Effector memory CD4-positive, alpha-beta T cell (primary cell): ENCODE measurements at places on chromosomes 6 and 20.

DNA sequence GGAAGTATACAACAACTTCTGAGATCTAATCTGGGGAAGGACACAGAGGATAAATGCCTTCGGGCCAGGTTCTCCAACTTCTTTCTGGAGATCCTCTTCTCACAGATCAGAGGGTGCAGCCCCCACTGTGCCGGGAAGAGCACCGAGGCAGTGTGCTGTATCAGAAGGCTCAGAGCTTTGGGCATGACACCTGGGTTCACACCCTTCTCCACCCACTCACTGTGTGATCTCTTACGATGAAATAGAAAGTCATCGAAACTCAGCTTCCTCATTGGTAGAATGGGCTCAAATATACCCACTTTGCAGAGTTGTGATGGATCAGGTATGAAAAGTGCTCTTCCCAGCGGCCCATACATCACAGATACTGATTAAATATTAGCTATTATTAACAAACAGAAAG, 347.5 kb upstream of the SOX4 start:
- no peak overlapping the region for H3K27ac ChIP-seq
- H3K27me3 ChIP-seq = no peaks in the 10 kb centered on the region
- no peak overlapping the region for H3K4me3 ChIP-seq
- DNase-seq = no peak

GRCh38 chr6:122020588-122021264, 378.7 kb upstream of the HSF2 start:
- no peaks in the 10 kb centered on the region for H3K4me1 ChIP-seq
- no peaks in the 10 kb centered on the region for H3K36me3 ChIP-seq
- DNase-seq = no peak
- H3K27ac ChIP-seq = no peak overlapping the region
- no peaks in the 10 kb centered on the region for H3K27me3 ChIP-seq
- no peak overlapping the region for H3K4me3 ChIP-seq

DNA sequence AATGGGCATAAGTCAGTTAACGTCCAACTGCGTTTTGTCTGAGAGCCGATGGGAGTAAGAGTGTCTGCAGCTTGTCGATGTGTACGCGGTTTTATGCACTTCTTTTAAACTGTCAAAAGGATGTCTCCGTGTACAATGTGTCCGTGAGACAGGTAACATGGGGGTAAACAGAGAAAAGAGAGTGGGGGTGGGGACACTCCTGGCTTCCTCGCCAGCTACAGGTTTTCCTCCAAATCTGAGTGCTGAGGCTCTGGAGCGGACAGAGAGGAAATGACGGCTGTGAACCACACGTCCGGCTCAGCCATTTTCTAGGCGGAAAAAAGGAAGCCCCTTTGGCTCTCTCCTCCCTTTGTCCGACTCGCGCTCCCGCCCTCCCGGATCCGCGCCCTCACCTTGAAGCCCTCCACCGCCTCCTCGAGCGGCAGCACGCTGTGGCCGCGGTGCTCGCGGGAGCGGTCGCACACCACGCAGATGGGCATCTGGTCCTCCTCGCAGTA, 916 bp downstream of the TRIM27 start:
- peak overlapping the region; percentile 82 for H3K4me3 ChIP-seq
- no peaks in the 10 kb centered on the region for H3K27me3 ChIP-seq
- H3K27ac ChIP-seq = peak overlapping the region; percentile 76
- peaks cover 13% of the 10 kb centered on the region for H3K4me1 ChIP-seq
- DNase-seq = no peak
- H3K36me3 ChIP-seq = peaks cover 24% of the 10 kb centered on the region

- H3K36me3 ChIP-seq = no peaks in the 10 kb centered on the region
- H3K4me3 ChIP-seq = no peak overlapping the region
- H3K27ac ChIP-seq = no peak overlapping the region
- DNase-seq = no peak
These were observed 54.0 kb upstream of the CCN2 start for GRCh38 chr6:132005178-132005577.

DNA sequence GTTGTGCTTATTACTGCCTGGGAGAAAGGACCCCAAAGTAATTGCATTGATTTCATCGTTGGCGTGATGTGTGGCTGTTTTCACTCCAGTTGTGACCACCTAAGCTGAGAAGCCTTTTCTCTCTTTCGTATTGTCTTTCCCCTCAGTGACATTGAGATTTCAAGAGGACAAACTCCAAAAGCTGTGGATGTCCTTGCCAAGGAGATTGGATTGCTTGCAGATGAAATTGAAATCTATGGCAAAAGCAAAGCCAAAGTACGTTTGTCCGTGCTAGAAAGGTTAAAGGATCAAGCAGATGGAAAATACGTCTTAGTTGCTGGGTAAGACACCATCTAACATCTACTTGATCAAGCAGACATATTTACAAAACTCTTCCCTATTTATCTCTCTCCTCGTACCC, 60.5 kb downstream of the MTHFD1L start:
- no peaks in the 10 kb centered on the region for H3K36me3 ChIP-seq
- DNase-seq = no peak
- H3K27me3 ChIP-seq = no peaks in the 10 kb centered on the region
- H3K4me1 ChIP-seq = no peaks in the 10 kb centered on the region
- no peak overlapping the region for H3K27ac ChIP-seq
- no peak overlapping the region for H3K4me3 ChIP-seq

GRCh38 chr6:18485660-18486435, 98.7 kb downstream of the RNF144B start:
- no peak overlapping the region for H3K27ac ChIP-seq
- no peaks in the 10 kb centered on the region for H3K27me3 ChIP-seq
- no peaks in the 10 kb centered on the region for H3K4me1 ChIP-seq
- no peak overlapping the region for H3K4me3 ChIP-seq

- no peaks in the 10 kb centered on the region for H3K4me1 ChIP-seq
- no peaks in the 10 kb centered on the region for H3K27me3 ChIP-seq
- H3K27ac ChIP-seq = no peak overlapping the region
- no peak for DNase-seq
These were observed 37.1 kb downstream of the EYA2 start for GRCh38 chr20:46931699-46932098.

DNA sequence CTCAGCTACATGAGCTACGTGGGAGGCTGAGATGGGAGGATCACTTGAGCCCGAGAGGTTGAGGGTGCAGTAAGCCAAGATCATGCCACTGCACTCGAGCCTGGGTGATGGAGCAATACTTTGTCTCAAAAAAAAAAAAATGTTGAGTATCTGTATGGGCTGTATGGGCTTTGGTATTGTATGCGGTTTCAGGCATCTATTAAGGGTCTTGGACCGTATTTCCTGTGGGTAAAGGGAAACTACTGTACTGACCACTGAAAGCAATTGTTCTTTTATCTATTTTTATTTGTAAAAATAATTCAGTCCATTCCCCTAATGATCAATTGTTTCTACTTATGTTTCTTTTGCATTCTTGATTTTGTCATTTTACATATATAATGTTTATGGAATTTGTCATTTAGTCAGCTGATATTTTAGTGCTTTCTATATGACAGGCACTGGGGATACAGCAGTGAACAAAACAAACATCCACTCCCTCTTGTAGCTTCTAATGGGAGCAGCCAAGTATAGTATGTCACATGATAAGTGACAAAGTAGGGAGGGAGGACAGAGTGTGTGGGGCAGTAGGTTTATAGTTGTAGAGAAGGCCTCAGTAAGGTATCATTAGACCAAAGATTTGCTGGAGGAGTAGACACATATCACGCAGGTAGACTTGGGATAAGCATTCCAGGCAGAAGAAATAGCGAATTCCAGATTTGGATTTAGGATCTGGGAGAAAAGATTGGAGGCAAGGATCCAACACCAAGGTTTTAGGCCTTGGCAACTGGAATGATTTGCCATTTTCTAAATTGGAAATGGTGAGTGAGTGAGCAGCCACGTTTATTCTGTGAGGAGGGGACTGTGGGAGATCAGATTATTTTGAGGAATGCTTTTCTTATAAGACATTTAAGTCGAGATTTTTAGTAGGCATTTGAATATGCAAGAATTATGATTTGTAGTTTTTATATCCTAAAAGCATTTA, 6.0 kb downstream of the PCMT1 start:
- no peaks in the 10 kb centered on the region for H3K27me3 ChIP-seq
- no peak for DNase-seq
- H3K4me3 ChIP-seq = no peak overlapping the region
- H3K4me1 ChIP-seq = peaks cover 8% of the 10 kb centered on the region
- peaks cover 7% of the 10 kb centered on the region for H3K36me3 ChIP-seq

DNA sequence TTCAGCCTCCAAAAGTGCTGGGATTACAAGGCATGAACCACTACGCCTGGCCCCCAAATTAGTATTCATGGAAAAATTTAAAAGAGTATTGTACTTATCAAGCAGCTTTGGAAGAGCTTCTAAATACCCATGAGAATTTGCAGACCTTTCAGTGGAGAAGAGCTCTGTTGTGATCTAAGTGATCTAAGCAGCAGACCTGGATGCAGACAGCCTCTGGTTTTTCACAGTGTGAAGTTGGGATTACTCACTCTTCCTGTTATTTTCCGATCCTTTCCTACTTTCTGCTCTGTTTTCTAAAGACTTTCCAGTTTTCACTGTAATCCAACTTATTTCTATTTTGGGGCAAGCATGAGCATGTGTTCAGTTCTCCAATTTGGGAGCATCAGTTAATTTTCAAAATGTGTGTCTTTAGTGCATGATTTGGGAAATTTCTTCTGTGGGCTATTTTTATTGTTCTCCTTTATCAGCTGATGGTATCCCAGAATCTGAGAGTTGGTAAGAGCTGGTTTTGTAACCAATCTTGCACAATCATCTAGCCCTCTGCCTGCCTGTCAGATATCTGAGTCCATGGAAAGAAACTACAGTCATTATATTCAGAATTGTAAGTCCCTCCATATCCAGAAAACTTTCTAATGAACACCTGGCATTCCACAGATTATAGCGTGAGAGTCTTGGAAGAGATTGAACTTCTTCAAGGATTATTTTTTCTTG, 207.7 kb upstream of the DTNBP1 start:
- no peaks in the 10 kb centered on the region for H3K4me1 ChIP-seq
- no peak overlapping the region for H3K4me3 ChIP-seq
- H3K27ac ChIP-seq = no peak overlapping the region
- H3K36me3 ChIP-seq = no peaks in the 10 kb centered on the region

DNA sequence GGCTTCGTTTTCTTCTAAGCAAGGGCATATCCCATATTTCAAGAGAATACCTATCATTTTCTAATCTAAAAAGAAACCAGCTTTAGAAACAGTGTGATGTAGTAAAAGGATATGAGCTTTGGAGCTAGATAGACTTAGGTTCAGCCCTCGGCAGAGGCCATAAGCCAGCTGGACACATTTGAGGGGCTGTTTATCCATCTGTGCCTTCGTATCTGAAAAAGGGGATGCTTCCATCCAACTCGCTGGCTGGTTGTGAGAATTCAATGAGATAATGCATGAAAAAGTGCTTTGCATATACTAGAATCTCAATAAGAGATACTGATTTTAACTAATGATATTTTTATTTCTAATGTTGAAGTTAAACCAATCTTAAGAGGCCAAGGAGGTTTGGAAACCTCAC, 58.0 kb downstream of the PRL start:
- no peaks in the 10 kb centered on the region for H3K36me3 ChIP-seq
- no peak overlapping the region for H3K27ac ChIP-seq
- no peak for DNase-seq
- H3K4me3 ChIP-seq = no peak overlapping the region
- no peaks in the 10 kb centered on the region for H3K4me1 ChIP-seq
- no peaks in the 10 kb centered on the region for H3K27me3 ChIP-seq

DNA sequence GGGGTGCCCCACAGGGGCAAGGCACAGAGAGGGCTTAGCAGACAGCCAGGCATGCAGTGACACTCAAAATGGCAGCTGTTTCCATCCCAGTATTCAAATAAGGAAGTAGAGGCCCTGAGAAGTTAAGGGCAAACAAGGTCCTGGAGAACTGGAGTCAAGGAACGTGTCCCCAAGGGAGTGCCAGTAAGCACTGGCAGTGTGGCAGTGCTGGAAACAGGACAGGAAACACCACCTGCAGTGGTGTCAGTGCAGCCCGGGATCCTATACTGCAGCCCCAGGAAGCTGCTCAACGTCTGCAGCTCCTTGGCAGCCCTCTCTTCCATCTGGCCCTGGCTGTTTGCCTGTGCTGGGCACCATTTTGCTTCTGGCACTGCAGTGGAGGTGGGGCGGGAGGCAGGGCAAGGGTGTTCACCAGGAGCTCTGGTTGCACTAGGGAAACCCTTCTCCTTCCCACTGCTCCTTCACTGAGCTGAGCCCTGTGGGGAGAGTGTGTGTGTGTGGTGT, 56.3 kb downstream of the EDN3 start:
- no peak overlapping the region for H3K27ac ChIP-seq
- no peaks in the 10 kb centered on the region for H3K4me1 ChIP-seq
- no peak overlapping the region for H3K4me3 ChIP-seq
- no peaks in the 10 kb centered on the region for H3K27me3 ChIP-seq
- no peaks in the 10 kb centered on the region for H3K36me3 ChIP-seq

DNA sequence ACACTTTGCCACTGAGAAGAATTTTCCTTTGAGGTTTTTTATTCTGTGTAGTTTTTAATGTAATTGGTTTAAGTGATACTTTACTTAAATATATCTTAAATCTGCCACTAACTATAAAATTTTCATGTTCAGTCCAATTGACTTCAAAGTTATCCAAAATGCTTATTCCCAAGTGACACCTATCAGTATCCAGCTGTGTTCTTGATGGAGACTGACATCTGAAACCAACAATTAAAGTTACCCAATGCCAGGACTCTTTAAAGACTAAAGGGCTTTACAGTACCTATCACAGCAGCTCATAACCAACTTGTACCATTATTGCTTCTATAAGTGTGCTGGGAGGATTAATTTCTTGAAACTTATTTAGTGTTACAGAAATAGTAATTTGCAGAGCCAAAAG, 13.8 kb upstream of the EYA4 start:
- no peak overlapping the region for H3K4me3 ChIP-seq
- DNase-seq = no peak
- H3K36me3 ChIP-seq = no peaks in the 10 kb centered on the region
- no peaks in the 10 kb centered on the region for H3K27me3 ChIP-seq

DNA sequence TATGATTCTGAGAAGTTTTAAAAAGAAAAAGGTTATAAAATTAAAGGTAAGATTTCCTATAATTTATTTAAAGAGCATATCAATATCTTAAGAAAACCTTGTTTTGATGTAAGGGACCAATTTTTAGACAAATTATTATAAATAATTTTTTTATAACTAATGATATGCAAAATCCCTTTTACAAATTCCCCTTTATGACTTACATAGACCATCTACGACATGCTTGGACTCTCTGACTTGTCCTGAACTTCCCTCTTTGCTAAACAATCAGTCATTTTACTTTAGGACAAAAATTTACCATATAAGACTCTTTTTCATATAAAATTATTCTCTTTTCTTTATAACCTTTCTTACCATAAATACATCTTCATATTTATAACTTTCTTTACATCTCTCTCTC, 15.3 kb upstream of the ANGPT4 start:
- no peaks in the 10 kb centered on the region for H3K27me3 ChIP-seq
- H3K4me1 ChIP-seq = no peaks in the 10 kb centered on the region
- no peaks in the 10 kb centered on the region for H3K36me3 ChIP-seq
- DNase-seq = no peak

GRCh38 chr6:167056370-167056769, 57.2 kb downstream of the CEP43 start:
- peaks cover 29% of the 10 kb centered on the region for H3K4me1 ChIP-seq
- H3K4me3 ChIP-seq = no peak overlapping the region
- no peaks in the 10 kb centered on the region for H3K27me3 ChIP-seq
- H3K27ac ChIP-seq = peak overlapping the region; percentile 60
- H3K36me3 ChIP-seq = no peaks in the 10 kb centered on the region

GRCh38 chr6:48701572-48701971, 590.6 kb upstream of the PTCHD4 start:
- no peaks in the 10 kb centered on the region for H3K27me3 ChIP-seq
- no peaks in the 10 kb centered on the region for H3K4me1 ChIP-seq
- H3K4me3 ChIP-seq = no peak overlapping the region
- H3K27ac ChIP-seq = no peak overlapping the region

GRCh38 chr6:129215916-129216520, 333.1 kb downstream of the LAMA2 start:
- no peak for DNase-seq
- H3K36me3 ChIP-seq = no peaks in the 10 kb centered on the region
- H3K27me3 ChIP-seq = no peaks in the 10 kb centered on the region
